ENCODE measurements at places on chromosomes 6 and 20.

- DNase-seq: no peak
Measured at GRCh38 chr6:100084316-100084990, 90.4 kb upstream of the MCHR2 start.

DNA sequence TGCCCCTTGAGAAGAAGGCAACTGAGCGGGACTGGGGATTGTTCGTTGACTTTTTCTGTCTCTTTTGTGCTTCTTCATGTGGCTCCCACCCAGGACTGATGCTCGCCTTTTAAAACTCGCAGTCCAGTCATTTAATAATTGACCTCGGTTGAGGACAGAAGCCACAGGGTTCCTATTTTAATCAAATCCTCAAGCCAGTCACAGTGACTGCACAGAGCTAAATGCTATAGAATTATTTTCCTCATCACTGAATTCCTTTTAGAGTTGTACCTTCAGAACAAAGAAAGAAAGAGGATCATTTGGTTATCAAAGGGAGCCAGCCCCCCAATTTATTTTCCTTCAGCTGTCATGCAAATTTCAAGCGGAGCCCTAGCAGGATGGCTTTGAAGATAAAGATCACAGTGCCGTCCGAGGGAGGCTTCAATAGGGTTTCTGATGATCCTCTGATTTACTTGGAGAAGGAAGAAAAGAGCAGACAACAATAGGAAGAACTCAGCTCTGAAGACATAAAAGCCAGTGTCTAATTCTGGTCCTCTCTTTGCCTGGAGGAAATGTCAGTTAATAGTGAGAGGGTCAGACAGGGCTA is 186.6 kb downstream of the DOK5 start:
- no peak for DNase-seq

DNA sequence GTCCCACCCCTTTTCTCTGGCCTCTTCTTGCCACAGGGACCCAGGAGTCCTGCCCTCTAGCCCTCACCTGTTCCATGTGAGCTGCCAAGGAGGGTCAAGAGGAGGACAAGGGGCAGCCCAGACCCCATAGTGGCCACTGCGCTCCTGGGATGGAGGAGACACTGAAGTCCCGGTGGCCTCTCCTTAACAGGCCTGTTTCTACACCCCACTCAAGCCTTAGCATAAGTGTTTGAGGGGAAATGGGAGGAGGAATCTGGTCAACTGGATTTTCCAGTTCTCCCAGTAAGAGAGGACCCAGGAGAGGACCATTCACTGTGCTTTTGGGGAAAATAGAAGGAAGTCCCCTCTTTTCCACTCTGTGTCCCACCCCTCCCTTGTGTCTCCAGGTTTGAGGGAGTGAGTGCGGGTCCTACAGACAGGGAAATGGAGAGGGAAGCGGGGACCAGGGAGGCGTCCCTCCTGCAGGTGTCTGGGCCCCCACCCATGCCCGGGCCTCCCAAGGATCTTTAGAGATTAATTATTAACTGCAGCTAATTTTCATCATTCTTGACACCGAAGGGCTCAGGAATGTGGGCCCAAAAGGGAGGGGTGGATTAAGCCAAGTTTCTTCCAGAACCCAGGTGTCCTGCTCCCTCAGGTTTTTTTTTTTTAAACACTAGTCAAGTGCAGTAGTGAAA is at the start of gene SFTA2:
TSS of gene SFTA2 (minus strand) at position 202 of the 677 bp plus-strand sequence. CDS start at position 128, 74 bp downstream.
- no peak for DNase-seq

GRCh38 chr20:35767683-35768481 is 3.9 kb upstream of the PHF20 start:
- DNase-seq: peak; percentile 64

- no peak for DNase-seq
Measured at GRCh38 chr6:70398783-70399728, 14.3 kb upstream of the FAM135A start.

DNA sequence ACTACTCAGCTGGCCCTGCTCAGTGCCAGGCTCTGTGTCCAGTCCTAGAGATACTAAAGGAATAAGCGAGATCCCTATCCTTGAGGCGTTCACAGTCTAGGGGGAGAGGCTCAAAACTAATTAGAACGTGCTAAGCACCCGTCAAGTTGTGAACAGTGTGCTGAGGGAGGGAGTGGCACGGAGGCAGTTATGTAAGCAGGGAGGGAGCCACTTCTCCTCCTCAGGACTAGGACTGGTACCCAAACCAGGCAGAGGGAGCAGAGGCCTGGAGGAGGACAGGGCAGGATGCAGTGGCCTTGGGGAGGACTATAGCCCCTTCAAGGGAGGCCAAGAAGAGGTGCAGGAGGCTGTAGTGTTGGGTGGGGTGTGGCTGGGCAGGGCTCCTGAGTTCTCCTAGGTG is 39.6 kb upstream of the VSTM2L start:
- no peak for DNase-seq
